ENCODE measurements at places on chromosomes 5 and 9.

DNA sequence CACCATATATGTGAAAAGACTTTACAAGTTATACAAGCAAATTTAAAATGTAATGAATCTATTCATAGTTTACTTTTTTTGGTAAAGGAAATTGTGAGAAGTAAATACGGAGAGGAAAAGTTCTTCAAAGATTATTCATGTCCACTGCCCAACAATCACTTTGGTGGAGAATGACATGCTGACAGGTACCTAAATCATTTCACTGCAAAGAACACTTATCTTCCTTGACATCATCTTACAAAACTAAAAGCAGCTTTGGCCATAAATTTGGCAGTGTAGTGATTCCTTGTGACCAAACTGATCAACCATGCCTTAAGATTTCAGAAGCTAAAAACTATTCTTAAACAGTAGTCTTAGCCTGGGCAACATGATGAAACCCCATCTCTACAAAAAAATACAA is 42.5 kb downstream of the GOLPH3 start:
- no peaks in the 10 kb centered on the region for H3K27me3 ChIP-seq
- H3K4me1 ChIP-seq, result no peaks in the 10 kb centered on the region
- no peak overlapping the region for H3K4me3 ChIP-seq

DNA sequence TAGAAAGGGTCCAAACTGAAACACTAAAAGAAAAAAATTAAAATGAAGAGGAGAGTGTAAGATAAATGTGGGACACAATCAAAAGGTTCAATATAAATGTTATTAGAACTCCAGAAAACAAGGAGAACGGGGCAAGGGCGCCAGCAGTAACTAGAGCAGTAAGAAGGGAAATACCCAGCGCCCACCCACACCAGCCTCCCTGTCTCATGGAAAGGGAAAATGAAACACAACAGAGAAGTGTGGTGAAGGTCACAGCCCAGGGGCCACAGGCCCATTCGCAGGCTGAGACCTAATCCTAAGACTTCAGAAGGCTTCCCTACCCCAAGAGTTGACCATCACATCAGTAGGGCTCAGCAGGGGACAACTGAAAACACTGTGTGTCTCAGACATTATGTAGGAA is 45.8 kb upstream of the CLK4 start:
- peaks cover 5% of the 10 kb centered on the region for H3K4me1 ChIP-seq
- no peak overlapping the region for H3K4me3 ChIP-seq
- H3K36me3 ChIP-seq, result no peaks in the 10 kb centered on the region
- DNase-seq, result no peak
- no peaks in the 10 kb centered on the region for H3K27me3 ChIP-seq
- no peak overlapping the region for H3K27ac ChIP-seq

DNA sequence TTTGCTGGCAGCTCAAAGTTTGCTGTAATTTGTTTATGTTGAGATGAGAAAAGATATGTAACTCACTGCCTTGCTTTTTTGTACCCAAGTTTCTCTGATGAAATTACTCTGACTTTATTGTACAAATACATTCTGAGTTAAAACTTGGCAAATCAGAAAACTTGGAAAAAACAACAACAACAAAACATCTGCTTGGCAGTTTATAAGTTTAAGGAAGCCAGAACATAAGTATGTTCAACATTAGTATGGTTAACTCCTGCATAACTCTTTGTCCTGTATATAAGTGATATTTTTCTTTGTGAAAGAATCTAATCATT is 233.1 kb downstream of the MAST4 start:
- DNase-seq, result no peak
- H3K27me3 ChIP-seq, result no peaks in the 10 kb centered on the region
- H3K36me3 ChIP-seq, result no peaks in the 10 kb centered on the region
- peak overlapping the region; percentile 46 for H3K4me3 ChIP-seq
- peaks cover 46% of the 10 kb centered on the region for H3K4me1 ChIP-seq

GRCh38 chr9:105457560-105458294 is 9.9 kb downstream of the FSD1L start:
- no peak overlapping the region for H3K27ac ChIP-seq
- no peaks in the 10 kb centered on the region for H3K27me3 ChIP-seq
- no peak overlapping the region for H3K4me3 ChIP-seq
- H3K36me3 ChIP-seq, result 0 out of 2 replicates have a peak, but pooled peaks cover 4% of the 10 kb centered on the region

GRCh38 chr5:41414598-41414997 is 95.8 kb downstream of the PLCXD3 start:
- no peak for DNase-seq
- H3K4me3 ChIP-seq, result no peak overlapping the region

- H3K27me3 ChIP-seq, result no peaks in the 10 kb centered on the region
- H3K36me3 ChIP-seq, result no peaks in the 10 kb centered on the region
- H3K4me3 ChIP-seq, result no peak overlapping the region
Observed at GRCh38 chr5:172144291-172144815, 43.7 kb downstream of the STK10 start.

GRCh38 chr5:167447466-167448375 is 843.7 kb upstream of the WWC1 start:
- H3K4me3 ChIP-seq, result no peak overlapping the region
- H3K27ac ChIP-seq, result no peak overlapping the region
- no peaks in the 10 kb centered on the region for H3K36me3 ChIP-seq
- no peak for DNase-seq

DNA sequence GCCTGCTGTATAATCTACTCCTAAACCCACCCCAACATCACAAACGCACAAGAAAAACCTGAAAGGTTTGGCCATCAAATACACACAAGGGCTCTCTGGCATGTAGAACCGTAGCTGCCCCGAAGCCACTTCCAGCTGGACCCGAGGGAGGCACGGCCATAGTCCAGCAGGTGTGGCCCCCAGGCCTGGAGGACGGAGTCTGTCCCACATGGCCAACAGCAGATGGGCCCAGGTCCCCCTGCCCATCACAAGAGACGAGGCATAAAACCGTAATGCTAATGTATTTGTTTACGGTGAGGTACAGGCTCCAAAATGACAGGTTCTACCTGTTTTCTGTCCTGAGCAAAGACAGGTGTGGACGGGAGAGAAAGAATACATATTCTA is 234.2 kb downstream of the SYK start:
- no peak overlapping the region for H3K4me3 ChIP-seq
- no peak for DNase-seq
- no peaks in the 10 kb centered on the region for H3K36me3 ChIP-seq
- peaks cover 4% of the 10 kb centered on the region for H3K4me1 ChIP-seq

DNA sequence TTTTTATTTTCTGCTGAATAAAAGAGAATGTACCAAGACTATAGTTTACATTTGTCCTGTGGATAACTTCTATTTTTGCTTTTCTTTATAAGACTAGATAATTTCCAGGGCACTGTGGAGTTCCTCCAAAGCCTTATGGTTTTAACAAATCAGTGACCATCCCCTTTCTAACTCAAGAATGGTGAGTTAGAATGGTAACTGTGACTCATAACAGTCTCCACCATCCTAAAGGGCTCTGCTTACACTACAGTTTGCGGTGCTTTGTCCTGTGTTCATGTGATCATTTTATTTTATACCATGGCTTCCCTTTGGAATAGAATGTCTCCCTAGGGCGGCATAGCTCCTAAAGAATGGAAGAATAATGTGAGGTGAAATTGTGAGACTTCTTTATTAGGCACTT is 30.2 kb downstream of the WDR36 start:
- H3K4me3 ChIP-seq, result no peak overlapping the region
- H3K27me3 ChIP-seq, result no peaks in the 10 kb centered on the region
- peaks cover 47% of the 10 kb centered on the region for H3K36me3 ChIP-seq
- no peak for DNase-seq

- no peaks in the 10 kb centered on the region for H3K27me3 ChIP-seq
- no peak overlapping the region for H3K27ac ChIP-seq
- no peak overlapping the region for H3K4me3 ChIP-seq
- no peak for DNase-seq
- H3K4me1 ChIP-seq, result peaks cover 23% of the 10 kb centered on the region
Observed at GRCh38 chr9:71981944-71982343, 70.5 kb downstream of the C9orf85 start.

DNA sequence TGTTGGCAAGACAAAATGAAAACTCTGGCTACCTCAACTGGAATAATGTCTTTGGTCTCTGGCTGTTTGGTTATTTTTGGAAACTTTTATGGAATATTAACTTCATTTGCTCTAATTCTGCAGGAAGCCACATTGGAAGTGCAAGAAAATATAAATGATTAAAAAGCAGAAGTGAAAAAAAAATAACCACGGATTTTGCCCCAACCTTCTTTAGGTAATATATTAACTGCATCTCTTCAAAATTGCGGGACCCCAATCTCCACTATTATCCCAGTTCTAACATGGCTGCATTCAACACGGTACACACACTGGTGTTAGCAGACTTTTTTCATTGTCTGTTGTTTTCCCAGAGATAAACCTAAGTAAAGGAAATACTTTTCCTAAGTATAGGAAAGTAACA is 23.0 kb downstream of the GLIS3 start:
- H3K4me3 ChIP-seq, result no peak overlapping the region
- H3K4me1 ChIP-seq, result no peaks in the 10 kb centered on the region
- H3K27ac ChIP-seq, result no peak overlapping the region
- no peak for DNase-seq
- no peaks in the 10 kb centered on the region for H3K36me3 ChIP-seq

GRCh38 chr9:107767711-107768110 is 278.1 kb upstream of the KLF4 start:
- no peak overlapping the region for H3K4me3 ChIP-seq
- H3K27me3 ChIP-seq, result no peaks in the 10 kb centered on the region
- no peaks in the 10 kb centered on the region for H3K36me3 ChIP-seq
- DNase-seq, result no peak
- no peaks in the 10 kb centered on the region for H3K4me1 ChIP-seq
- no peak overlapping the region for H3K27ac ChIP-seq

- no peak overlapping the region for H3K4me3 ChIP-seq
- H3K27me3 ChIP-seq, result no peaks in the 10 kb centered on the region
- no peaks in the 10 kb centered on the region for H3K36me3 ChIP-seq
Observed at GRCh38 chr5:40873286-40873880, 32.2 kb downstream of the CARD6 start.

DNA sequence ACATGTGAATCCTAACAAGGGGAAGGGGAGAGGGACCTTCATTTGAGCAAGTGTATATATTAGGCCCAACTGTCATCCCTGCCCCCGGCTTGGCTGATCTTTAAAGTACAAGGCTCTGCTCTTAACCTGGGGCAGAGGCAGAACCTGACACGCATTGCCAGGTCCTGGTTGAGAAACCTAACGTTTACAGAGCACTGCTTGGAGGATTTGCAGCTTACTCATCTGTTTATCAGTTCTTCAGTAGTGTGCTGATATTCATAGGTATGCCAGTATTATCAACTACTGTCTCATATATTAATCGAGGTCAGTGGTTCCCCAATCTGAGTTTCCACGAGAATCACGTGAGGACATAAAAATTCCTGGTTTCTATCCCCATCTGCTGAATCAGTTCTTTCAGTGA is 50.4 kb downstream of the ACO1 start:
- no peaks in the 10 kb centered on the region for H3K4me1 ChIP-seq
- no peak overlapping the region for H3K27ac ChIP-seq
- H3K27me3 ChIP-seq, result no peaks in the 10 kb centered on the region

DNA sequence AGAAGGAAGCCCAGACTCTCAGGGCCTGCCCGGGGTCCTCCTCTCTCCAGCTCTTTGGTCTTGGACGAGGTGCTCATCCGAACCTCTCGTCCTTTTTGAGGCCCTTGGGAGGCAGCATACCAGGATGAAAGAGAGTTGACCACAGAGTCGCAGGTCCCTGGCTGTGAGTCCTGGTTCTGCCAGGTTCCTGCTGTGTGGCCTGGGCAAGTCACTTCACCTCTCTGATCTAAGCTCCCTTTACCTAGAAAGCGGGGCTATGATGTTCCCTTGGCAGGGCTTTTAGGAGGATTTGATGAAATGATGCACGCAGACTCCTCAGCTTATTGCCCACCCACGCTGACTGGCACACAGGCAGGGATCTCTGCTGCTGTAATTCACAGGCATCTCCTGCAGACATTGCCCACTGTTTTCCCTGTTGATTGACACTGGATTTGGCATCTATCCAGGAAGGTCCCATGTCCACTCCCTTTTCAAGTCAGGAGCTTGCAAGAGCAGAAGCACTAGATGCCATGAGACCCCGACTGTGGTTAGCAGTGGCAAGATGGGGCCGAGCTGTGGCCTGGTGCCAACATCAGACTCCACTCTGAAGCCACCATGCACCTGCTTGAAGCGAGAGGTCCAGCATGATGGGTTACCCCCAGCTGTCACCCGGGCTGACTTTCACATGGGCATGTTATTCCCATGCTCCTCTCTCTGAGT is 71.5 kb downstream of the MACROH2A1 start:
- H3K27me3 ChIP-seq, result no peaks in the 10 kb centered on the region
- H3K4me1 ChIP-seq, result no peaks in the 10 kb centered on the region

GRCh38 chr9:100058699-100059579 is 39.9 kb downstream of the ERP44 start:
- H3K4me1 ChIP-seq, result peaks cover 7% of the 10 kb centered on the region
- no peak overlapping the region for H3K27ac ChIP-seq
- H3K27me3 ChIP-seq, result no peaks in the 10 kb centered on the region
- no peaks in the 10 kb centered on the region for H3K36me3 ChIP-seq

- H3K27me3 ChIP-seq, result no peaks in the 10 kb centered on the region
- H3K4me3 ChIP-seq, result no peak overlapping the region
- H3K36me3 ChIP-seq, result no peaks in the 10 kb centered on the region
- no peak overlapping the region for H3K27ac ChIP-seq
Observed at GRCh38 chr9:82091610-82092009, 103.0 kb downstream of the SPATA31D1 start.

DNA sequence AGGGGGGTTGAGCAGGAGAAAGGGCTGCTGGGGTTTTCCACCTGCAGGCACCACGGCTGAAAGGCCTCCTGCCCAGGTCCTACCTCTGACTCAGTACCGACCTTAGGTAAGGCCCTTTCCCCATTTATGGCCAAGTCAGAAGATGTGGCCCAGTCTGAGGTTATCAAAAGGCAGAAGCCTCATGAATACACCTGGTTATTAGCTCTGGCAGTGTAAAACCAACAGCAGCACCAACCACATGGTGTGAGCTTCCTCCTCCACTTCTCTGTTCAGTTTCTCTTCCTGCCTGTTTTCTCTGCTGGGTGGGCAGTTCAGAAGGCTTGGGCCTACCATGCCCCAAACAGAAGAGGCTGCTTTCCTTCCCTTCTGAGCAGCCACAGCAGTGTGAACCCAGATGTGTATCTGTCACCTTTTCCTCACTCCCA is 86.9 kb downstream of the UGCG start:
- H3K27ac ChIP-seq, result no peak overlapping the region
- no peaks in the 10 kb centered on the region for H3K4me1 ChIP-seq
- H3K4me3 ChIP-seq, result no peak overlapping the region
- no peaks in the 10 kb centered on the region for H3K27me3 ChIP-seq

DNA sequence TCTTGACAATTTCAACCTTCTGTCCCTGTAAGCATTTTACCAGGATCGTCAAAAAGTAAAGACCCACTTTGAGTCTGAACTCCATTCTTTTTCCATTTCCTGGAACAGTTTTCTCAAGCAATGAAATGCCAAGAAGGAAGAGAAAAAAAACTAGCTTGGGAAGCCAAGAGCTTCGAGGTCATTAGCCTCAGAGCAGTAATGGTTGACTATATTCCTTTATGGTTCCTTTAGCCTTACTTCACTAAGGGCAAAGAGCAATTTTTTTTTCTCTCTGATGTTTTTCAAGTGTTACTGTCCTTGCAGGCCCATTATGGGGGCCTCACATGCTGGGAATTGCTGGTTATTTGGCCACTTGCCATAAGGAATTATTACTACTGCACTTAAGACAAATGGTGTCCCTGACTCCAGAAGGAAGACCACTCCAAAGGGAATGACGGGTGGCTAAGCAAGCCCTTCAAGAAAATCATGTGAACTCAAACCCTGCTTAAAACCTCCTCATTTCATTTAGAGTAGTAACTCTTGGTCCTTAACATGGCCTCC is 37.1 kb downstream of the BNC2 start:
- no peak overlapping the region for H3K27ac ChIP-seq
- no peaks in the 10 kb centered on the region for H3K36me3 ChIP-seq
- H3K27me3 ChIP-seq, result no peaks in the 10 kb centered on the region
- peaks cover 28% of the 10 kb centered on the region for H3K4me1 ChIP-seq
- H3K4me3 ChIP-seq, result no peak overlapping the region
